ENCODE measurements at places on chromosomes 6 and 20.

DNA sequence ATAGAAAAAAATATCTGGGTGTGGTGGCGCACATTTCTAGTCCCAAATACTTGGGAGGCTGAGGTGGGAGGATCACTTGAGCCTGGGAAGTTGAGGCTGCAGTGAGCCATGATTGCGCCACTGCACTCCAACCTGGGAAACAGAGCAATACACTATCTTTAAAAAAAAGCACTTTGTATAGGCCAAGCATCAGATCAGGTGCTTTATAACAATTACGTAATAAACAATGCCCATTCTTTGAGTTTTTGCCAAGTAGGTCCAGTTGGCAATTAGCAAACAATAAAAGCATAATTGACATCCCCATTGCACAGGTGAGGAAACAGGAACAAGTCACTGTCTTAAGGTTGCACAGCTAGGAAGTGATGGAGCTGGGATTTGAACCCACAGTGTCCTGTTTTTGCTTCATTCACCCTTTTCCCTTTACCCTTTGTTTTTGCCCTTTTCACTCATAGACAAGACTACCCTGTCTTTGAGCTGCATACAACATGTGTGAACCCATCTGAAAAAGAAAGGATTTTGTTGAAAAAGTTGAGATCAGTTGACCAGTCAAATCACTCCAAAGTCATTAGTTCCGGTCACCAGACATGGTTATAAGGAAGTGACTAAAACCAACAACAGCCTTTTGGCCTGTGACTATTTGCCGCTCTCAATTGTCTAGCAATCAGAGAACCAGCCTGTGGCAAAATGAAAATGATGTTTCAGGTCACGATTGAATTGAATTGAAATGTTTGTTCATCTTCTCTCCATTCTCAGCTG, 303.6 kb downstream of the TFAP2C start:
- no peak for DNase-seq

- DNase-seq: no peak
These were observed 64.3 kb upstream of the EPB41L1 start for GRCh38 chr20:36090223-36090622.

DNA sequence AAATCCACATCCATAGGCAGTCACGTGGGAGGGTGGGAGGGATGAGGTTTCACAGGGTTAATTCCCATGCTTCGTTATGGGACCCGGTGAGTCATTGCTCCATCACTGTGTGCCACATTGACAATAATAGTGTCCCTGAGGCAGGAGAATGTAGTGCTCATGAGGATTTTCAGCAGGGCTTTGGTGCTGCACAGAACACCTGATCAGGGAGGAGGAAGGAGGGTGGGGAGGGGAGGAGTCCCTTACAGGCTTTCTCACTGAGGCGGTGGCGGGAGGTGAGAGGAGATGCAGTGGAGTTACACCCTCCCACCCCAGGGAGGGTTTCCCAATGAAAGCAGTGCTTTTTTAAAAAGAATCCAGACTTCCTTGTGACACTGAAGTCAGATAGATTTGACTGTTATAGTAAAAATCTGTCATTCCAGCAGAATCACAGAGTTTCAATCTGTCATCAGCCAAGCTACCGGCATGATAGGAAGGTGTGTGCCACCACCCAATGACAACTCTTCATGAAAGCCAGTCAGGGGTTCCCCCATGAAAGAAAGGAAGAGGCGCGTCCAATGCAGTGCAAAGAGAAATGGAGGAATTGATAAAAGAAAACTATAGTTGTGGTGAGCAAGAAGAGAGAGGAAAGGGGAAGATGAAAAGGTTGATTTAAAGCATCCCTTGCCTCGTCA, 144.8 kb downstream of the TBC1D7 start:
- DNase-seq: no peak

- DNase-seq: no peak
These were observed 55.1 kb downstream of the CDS2 start for GRCh38 chr20:5181958-5182357.

DNA sequence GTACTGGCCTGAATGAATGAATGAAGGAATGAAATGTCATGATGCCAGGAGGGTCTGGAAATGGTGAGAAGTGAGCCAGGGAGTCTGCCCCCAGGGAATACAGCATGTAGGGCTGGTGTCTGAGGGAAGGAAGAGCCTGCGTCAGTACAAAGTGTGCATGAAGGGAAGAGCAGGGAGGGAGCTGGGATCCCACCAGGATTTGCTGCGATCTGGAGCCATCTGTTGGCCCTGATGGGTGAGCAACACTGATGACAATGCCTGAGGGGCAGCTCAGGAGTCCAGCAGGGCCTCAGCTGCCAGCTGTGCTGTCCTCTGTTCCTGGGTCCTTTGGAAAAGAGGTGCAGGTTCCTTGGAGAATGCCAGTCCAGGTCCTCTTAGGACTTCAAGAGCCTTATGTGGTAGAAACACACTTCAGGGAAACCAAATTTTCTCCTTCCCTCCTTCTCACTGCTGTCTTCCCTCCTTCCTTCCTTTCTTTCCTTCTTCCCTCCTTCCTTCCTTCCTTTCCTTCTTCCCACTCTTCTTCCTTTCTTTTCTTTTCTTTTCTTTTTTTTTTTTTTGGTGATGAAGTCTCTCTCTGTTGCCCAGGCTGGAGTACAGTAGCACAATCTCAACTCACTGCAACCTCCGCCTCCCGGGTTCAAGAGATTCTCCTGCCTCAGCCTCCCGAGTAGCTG, 11.5 kb downstream of the BPI start:
- no peak for DNase-seq

GRCh38 chr6:13776602-13777001, 37.8 kb downstream of the MCUR1 start:
- DNase-seq: no peak

GRCh38 chr6:119240257-119241110, 109.1 kb downstream of the MAN1A1 start:
- DNase-seq: no peak

GRCh38 chr6:113495521-113495920, 361.6 kb upstream of the MARCKS start:
- no peak for DNase-seq

DNA sequence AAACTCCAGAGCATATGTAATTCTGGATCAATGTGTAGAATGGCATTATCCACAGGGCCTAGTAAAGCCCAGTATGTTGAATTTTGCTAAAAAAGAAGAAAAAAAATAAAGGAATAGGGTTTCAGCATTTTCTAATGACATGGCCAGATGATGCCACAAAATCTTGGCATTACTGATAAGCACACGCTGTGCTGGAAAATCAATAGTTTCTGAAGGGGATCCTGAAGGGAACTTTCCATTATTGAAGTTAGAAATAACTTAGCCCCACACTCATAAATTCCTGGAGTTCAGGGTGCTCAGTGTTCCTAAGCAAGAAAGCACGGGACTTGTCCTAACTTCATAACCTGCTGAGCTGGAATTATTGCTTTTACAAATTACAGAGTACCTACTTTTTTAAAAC, 10.8 kb downstream of the TENT5A start:
- no peak for DNase-seq

GRCh38 chr20:40945754-40946450, 82.7 kb upstream of the TOP1 start:
- DNase-seq: no peak
